ENCODE measurements at places on chromosomes 1 and 21. TPM values are rescaled to one million over a fixed set of nuclear protein-coding genes. Genes with fewer than 3 reads are reported as not detected.

Gene SH3BGR
- 3.0 TPM for total RNA-seq

Gene DNM3
- total RNA-seq, result 0.55 TPM

Gene GSTM5
- total RNA-seq, result 1.8 TPM

Gene PANK4
- 25.8 TPM for total RNA-seq

Gene BNIPL
- 0.30 TPM for total RNA-seq

Gene ARHGEF16
- 0.14 TPM for total RNA-seq

Gene LAD1
- total RNA-seq, result not detected

Gene GBP7
- total RNA-seq, result not detected

Gene MRPS14
- total RNA-seq, result 13.5 TPM

Gene OPRD1
- total RNA-seq, result not detected

Gene SLC44A3
- total RNA-seq, result 0.65 TPM

Gene EVI5
- total RNA-seq, result 93.0 TPM

Gene SPATA45
- not detected for total RNA-seq

Gene SPRR3
- not detected for total RNA-seq

Gene LIN28A
- not detected for total RNA-seq

Gene TRIM58
- total RNA-seq, result 0.05 TPM

Gene NBPF10
- total RNA-seq, result 7.2 TPM

Gene SLC6A9
- total RNA-seq, result 11.0 TPM

Gene CFHR3
- total RNA-seq, result 0.23 TPM

Gene CD34
- 0.05 TPM for total RNA-seq

Gene ZNF683
- not detected for total RNA-seq

Gene SPRR2G
- not detected for total RNA-seq

Gene CHODL
- not detected for total RNA-seq

Gene BLACAT1
- not detected for total RNA-seq

Gene MAP1LC3C
- under 0.01 TPM for total RNA-seq

Gene ZNF644
- total RNA-seq, result 62.4 TPM

Gene S100A5
- not detected for total RNA-seq
